ENCODE measurements at places on chromosomes 2 and 18.
A peak's percentile ranks its signal among the peaks of the same experiment; 100 is the strongest.

DNA sequence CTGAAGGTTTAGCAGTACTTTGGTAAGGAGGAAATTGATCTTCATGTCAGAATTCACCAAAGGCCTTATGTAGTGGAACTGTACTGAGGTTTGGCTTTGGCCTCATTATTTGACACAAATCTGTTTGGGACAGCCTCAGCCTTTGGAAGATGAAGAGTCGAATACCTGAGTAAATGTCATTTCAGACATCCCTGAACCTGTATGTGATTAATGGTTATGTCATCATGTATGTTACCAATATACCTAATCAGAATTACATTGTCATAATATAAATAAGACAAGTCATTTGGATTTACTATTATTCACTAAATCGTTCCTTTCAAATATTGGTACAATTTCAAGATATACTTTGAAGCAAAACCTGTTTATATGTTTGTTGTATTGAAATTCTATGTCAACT, 10.6 kb upstream of the ABCA12 start:
- no peak for DNase-seq

- DNase-seq, result no peak
These were observed 529.2 kb upstream of the ID2 start for GRCh38 chr2:8152392-8153257.

DNA sequence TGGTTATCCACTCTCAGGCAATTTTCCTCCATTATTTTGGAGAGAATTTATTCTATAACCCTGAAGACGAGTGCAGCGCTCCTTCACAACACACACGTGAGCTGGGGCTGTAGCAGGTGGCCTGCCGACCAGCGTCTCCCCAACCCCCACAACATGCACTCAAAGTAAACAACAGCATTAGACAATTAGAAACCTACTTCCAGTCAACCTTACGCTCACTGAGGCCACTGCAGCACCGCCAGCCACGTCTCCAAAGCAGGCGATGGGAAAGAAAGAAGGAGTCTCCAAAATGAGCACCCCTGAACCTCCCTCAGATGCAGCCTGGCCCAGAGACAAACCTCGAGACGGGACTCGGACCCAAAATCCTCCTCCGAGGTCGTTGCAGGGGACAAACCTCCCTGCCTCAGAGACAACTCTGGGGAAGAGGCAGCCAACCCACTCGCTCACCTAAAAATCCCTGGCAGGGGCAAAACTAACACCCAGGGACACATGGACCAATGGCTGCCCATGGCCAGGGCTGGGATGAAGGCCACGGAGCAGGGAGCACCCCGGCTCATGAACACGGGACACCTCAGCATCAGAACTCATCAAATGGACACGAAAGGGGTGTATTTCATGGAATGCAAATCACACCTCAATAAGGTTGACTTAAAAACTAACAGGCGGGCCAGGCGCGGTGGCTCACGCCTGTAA, 2.6 kb downstream of the SLC66A2 start:
- DNase-seq, result no peak

GRCh38 chr2:212314680-212315079, 223.9 kb downstream of the ERBB4 start:
- no peak for DNase-seq

- DNase-seq, result no peak
These were observed 77.8 kb downstream of the FAM161A start for GRCh38 chr2:61775956-61776570.

- DNase-seq, result no peak
These were observed 4.9 kb downstream of the PAX3 start for GRCh38 chr2:222293660-222294630.

DNA sequence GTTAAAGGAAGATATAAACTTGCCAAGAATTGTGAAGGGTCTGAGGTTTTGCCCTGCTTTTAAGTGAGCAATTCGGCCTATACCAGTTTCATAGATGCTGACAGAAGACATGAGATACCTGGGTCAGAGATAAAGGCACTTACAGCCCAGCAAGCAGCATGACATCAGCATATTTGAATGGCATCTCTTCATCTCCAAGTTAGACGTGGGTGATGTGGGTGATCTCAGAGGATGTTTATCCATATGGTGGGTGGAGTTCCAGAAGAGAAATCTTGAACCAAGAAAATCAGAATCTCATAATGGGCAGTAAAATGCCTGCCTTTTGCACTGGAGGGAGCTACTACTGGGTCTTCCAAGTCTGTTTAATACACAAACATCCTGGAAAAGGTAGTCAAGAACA, 44.7 kb downstream of the GYPC start:
- DNase-seq, result no peak

DNA sequence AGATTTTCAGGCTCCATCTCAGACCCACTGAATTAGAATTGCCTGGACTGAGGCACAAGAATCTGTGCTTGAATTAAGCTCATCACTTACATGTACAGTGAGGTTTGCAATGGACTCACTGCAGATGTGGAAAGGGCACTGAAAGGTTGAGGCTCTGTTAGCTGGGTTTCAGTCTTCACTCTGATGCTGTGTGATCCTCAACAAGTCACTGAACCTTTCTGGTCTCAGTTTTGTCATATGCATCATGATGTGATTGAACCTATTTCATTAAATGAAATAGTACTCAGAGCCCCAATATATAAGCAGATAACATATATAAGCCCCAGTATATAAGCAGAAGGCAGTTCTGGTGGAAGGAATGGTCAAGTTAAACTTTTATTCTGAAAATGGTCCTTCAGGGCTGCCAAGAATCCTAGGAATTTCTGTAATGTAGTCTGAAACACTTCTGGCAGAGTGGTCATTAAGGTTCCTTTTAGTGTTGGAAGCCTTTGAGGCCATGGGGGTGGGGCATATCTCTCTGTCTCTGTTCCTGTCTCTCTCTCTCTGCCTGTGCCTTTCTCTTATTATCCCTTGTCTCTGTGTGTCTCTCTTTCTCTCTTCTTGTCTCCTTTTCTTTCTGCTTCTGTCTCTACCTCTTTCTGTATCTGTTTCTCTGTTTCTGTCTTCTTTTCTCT, 110.4 kb downstream of the ADCYAP1 start:
- DNase-seq, result peak; percentile 8
